ENCODE measurements at places on chromosomes 7 and 10.

DNA sequence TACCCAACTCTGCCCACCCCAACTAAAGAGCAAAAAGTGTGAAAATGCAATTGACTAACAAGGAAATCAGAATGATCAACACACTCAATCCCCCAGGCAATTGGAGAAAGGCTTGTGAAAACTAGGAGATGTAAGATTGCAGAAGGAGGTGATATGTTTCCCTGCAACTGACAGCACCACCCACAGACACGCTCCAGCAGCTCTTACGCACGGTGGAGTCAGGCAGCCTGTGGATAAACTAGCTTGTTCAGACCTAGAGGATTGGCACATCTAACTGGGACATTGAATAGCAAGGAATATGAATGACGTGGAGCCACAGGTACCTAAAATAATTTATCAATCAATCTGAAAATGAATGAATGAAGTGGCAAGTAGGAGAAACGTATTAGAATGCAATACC lies 125.7 kb upstream of the MYO3A start:
- DNase-seq: no peak

DNA sequence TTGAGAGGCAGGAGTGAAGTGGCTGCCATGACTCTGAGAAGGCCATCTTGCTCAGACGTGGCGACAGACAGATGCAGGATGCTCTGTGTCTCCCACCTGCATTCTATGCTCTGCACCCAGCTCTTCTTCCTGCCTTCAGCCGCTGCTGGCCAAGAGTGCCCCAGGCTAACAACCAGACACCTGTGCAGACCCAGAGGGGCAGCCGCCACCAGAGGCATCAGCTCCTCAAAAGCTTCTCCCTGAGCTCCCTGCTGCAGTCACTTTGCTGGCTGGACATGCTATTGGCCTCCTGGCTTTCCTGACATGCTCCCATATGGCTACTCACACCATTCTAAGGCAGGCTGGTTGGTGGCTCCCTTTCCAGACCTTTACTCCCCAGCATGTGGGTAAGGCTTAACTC lies 70.6 kb upstream of the GRB10 start:
- DNase-seq: no peak

GRCh38 chr7:151658778-151659177 lies 139.1 kb upstream of the RHEB start:
- no peak for DNase-seq

DNA sequence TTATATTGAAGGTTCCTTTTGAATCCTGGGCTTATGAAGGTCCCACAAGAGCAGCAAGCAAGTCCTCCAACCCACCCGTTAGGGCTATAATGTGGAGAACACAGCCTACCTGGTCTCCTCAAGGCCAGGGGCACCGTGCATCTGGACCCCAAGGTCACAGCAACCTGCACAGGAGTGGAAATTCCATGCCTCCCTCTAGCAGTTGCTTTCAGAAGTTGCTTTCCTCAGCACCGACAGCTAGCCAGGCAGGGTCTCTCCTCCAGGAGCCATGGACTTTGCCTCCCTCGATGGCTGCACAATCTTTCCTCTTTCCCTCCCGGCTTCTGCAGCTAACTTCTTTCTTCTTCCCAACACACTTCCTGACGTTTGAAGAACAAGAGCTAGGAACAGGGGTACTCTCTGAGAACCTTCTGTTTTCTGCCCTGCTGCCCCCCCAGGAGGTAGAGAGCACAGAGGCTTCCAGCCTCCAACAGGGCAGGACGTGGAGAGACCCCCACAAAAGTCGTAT lies 149.8 kb downstream of the PTPN20 start:
- DNase-seq: no peak

DNA sequence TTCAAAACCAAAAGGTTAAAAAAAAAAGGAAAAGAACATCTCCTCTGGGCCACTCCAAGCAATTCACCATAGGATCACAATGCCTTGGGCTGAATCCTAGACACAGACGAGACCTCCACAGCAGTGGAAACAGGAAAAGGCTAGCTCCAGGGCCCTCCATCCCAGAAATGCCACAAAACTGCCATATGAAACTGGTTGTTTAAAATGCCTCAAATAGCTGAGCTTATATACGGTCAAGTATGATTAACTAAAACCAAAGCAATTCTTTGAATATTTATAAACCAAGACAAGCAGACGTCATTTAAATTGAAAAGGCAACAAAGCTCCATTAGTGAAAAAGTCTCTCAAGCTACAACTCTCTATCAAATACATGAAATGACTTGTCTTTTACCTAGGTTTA lies 63.1 kb downstream of the DOCK4 start:
- DNase-seq: no peak
